GOT3 (cell line): ENCODE measurements at places on chromosomes 3 and 15.

DNA sequence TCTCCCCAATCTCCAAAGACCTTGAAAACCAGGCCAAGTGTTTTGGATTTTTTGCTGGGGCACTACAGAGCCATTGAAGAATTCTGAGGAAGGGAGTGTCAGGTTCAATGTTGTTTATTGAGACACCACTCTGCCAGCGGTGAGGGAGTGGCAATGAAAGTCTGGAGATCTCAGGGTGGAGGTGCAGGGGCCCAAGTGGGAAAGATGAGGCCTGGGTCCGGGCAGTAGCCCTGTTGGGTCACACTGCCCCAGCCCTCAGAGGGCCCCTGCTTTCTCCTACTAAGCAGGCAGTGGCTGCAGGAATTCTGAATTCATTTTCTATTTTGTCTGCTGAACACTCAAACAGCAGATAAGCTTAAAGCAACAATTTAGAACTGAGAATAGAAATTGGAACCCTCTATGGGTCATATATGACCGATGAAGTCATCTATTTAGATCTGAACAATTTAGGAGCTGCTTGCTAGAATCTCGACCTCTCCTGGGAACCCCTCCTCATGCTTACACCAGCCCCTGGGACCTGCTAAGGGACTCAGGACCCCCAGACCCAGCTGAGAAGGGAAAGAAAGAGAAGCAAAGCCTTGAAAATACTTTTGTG is 17.9 kb downstream of the HRH1 start:
- DNase-seq, result no peak

DNA sequence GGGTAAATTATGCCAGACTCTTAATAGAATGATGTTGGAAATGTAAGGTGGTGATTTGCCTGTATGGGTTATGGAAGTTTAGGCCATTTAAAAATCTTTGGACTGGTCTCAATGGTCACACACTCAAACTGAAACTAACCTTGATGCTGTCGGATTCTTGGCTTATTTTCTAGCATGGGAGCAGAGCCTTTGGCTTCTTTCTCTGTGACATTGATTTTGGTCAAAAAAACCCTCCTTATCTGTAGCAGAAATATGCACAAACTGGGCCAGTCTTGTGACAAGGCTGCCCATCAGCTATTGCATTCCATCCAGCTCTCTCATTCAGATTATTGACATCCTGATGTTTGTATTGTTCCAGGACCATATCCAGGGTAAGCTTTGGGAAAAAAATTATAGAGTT is 35.9 kb downstream of the ARPP21 start:
- DNase-seq, result no peak

DNA sequence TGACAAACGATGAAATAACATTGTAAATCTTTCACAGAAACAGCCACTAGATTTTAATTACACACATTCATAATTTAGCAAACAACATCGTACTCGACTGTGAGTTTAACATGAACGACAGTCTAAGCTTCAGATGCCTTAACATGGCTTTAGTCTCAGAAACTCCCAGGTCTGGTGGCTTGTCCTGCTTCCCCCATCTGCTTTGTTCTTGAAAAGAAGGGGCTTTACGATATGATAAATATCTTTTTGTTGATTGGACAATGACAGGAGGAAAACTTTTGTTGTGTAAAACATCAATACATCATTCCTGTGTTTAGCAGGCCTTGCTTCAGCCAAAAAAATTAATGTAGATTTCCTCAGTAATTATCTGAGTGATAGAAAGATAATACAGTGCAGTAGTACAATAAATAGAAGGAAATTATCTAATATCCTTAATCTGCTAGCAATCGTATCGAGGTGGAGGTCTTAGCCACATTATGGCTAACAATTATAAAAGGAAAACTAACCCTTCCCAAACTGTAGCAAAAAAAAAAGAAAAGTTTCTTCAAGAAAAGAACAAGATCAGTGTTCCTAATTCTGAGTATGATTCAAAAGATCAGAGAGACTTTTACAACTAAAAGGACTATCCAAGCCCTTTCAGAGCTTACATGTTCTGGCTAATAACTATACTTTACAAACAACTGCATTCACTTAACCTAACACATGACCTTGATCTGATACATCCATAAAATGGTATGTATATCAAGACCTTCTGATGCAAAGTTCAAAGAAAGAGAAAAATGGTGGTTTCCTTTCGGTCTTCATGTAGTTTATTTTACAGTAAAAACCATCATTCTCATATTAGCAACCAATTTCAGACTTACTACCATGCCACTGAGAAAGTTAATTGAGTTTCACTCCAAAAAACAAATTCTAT is 535.7 kb downstream of the FOXP1 start:
- DNase-seq, result no peak

DNA sequence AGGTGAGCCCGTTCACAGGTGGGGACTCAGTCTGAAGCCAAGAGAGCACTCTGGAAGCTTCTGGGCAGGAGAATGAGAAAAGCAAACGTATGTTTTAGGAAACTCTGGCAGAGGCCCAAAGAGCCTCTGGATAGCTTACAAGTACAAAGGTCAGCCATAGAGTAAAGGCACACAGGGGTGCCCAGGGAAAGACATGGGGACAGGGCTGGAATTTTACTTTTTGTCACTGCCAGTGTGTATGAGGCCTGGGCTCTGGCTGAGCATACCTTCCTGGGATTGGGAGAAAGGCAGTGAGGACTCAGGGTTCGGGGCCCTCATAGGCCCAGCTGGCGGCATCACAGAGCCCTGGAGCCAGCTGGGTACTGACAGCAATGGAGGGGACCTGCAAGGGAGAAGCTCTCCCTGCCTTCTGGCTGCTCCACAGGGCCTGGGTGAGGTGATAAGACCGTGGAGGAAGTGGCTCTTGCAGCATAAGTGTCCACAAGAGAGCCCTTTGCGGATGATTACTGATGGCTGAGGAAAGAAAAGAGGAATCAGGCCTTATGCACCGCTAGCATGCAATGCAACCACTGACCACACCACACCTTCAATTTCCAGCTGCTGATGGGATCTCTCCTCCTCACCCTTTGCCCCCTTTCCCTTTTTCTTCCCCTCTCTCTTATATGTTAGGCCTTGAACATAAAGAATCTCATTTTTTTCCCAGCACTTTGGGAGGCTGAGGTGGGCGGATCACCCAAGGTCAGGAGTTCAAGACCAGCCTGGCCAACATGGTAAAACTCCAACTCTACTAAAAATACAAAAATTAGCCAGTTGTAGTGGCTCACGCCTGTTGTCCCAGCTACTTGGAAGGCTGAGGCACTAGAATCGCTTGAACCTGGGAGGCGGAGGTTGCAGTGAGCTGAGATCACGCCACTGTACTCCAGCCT is 25.1 kb upstream of the BCL2L10 start:
- no peak for DNase-seq

DNA sequence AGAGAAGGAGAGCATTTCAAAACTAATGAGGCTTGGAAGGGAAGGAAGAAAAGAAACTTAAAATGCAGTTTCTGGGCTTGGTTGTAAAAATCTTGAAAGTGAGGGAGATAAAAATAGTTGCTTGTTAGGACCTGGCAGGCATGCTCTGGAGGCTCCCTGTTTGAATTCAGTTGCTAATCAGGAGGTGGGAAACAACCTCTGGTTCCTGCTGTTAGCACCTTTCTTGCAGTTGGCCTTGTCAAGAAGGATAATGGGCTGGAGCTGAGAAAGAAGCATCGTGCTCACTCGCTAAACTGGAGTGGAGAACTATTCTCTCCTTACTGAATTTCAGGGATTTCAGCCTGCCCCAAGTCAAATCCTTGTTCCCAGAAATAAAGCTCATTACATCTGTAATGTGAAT is 23.4 kb downstream of the SNAPC5 start:
- no peak for DNase-seq

GRCh38 chr15:82140886-82141285 is 95.1 kb upstream of the MEX3B start:
- DNase-seq, result no peak

GRCh38 chr3:139629033-139629432 is 48.7 kb downstream of the NMNAT3 start:
- no peak for DNase-seq

GRCh38 chr15:86213420-86213819 is 133.7 kb downstream of the AGBL1 start:
- DNase-seq, result no peak

- no peak for DNase-seq
Observed at GRCh38 chr15:67843571-67844387, 3.9 kb upstream of the RNU6-1 start.

- DNase-seq, result no peak
Observed at GRCh38 chr3:37639922-37640321, 221.8 kb upstream of the CTDSPL start.

DNA sequence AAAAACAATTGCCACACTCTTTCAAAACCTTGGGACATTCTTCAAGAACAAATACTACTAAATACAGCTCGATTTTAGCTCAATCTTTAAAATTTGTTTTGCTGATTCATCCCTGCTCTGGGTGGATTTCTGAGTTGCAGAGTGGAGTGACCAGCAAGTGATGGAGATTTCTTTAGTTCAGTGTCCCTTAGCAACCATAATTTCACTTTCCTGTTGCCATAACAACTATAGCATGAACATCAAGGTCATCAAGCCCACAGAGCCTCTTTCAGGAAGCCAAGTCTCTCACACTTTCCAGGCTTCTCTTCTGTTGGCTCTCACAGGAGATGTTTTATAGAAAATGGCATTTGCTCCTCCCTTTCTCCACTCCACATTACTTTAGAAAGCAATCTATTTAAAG is 597.2 kb upstream of the ADAMTS9 start:
- no peak for DNase-seq

- DNase-seq, result no peak
Observed at GRCh38 chr3:140816372-140817195, 125.1 kb upstream of the SLC25A36 start.

DNA sequence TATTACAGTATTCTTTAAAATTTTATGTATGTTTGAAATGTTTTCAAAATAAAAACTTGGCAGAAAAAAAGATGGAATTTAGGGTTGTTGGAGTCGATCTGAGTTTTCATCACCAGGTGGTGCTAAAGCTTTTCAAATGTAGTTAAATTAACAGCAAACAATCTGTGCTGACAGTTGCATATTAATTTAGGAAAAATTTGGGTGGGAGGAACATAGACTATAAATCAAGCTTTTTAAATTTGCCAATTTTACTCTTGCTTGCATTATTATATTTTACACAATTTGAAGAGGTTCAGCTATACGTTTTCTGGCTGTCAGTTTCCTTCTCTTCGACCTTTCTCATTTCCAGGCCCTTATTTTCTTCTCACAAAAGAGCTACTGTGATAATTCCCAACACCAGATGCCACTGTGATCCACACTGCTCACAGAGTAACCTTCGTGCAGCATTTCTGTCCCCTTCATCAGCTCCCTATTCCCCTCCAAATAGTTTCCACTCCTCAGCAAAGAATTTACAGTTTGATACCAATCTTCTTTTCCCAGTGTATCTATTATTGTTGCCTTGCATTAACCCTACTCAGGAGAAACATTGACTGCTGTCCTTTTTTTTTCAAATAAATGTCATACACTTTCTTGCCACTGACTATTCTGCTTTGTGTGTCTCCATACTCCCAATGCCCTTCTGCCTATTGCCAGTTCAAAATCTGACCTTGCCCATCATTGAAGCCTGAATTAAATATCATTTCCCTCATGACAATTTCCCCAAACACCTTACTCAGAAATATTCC is 53.4 kb upstream of the EIF5A2 start:
- no peak for DNase-seq

- no peak for DNase-seq
Observed at GRCh38 chr3:102576651-102577050, 141.8 kb downstream of the ZPLD1 start.

- no peak for DNase-seq
Observed at GRCh38 chr3:16378920-16379319, 113.9 kb downstream of the OXNAD1 start.

DNA sequence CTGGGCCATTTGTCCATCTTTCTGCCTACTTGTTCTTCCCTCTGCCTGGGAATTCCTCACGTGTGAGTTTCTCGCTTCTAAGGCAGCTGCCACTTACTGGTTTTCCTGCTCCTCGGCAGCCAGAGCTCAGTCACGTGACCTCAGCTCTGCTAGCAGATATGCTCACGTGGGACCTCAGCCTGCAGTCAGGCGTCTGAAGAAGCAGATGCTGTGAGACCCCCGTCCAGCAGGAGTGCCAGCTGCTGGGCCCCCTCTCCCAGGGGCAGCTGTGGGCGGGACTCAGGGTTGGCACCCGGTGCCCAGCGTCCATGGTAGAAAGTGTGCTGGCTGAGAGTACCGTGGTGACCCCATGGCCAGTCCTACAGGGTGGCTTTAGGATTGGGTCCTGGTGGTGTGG is 161.3 kb upstream of the TLE3 start:
- DNase-seq, result no peak

GRCh38 chr15:59696332-59696731 is 7.2 kb upstream of the BNIP2 start:
- no peak for DNase-seq

GRCh38 chr3:31533169-31534064 is 692 bp downstream of the STT3B start:
- DNase-seq, result peak; percentile 43

GRCh38 chr15:99729920-99730319 is 3.3 kb downstream of the LYSMD4 start:
- DNase-seq, result no peak

GRCh38 chr3:72352176-72352575 is 496.1 kb downstream of the SHQ1 start:
- no peak for DNase-seq

DNA sequence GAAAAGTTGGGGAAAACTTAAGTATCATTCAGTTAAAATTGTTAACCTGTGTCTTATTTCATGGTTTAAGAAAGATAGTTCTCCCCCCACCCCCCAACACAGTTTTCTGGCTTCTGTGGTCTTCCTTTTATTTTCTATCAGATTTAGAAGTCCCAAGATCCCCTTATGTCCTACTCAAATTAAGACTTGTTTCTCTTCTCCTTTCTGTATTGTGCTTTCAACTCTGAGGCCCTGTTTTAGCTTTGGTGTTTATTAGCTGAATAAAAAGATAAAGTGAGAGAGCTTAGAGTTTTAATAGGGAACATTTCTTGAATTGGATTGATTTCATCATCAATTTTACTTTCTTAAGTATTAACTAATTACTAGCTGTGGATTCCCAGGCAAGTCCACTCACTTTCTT is 62.6 kb downstream of the AKAP13 start:
- no peak for DNase-seq
